ENCODE measurements at places on chromosomes 11 and 22.

GRCh38 chr11:2121227-2122130 is 17.7 kb downstream of the IGF2 start:
- no peak for DNase-seq

DNA sequence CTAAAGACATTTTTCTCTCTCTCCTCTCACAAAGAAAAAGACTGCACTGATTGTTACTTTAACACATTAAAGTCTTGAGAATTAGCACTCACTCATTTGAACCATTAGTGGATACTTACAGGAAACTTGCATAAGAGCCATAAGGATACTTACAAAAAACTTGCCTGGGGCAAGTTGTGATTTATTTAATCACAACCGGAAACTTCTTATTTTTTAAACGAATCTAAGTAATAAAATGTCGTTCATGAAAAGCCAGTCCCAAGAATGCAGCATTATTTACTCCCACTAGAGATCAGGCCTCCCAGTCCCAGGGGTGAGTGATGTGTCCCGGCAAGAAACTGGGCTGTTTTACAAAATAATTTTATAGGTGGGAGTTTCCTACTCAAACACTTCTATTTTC is 59.3 kb upstream of the TTC12 start:
- DNase-seq: peak; percentile 29

GRCh38 chr11:113311536-113311935 is 2.8 kb upstream of the TTC12 start:
- no peak for DNase-seq

- DNase-seq: no peak
Observed at GRCh38 chr11:128471138-128471661, 116.2 kb downstream of the ETS1 start.

GRCh38 chr11:127003260-127003981 is 2.9 kb upstream of the KIRREL3 start:
- no peak for DNase-seq

DNA sequence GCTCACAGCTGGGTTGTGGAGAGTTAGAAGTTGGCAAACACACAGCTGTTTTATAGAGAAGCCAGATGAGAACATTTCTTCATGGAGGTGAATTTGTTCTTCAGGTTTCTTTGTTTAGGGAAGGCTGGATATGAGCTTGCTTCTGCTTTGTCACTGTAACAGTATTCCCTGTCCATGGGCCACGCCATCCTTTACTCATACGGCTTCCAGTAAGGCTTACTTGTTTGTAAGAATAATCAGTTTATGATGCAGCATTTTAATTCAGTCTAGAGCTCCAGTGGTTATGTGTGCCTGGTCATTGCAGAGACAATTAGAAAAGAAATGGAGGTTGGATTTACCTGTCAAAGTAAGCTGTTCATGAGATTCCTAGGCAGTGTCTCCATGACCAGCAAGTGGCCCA is 131.8 kb downstream of the TRIM44 start:
- no peak for DNase-seq

DNA sequence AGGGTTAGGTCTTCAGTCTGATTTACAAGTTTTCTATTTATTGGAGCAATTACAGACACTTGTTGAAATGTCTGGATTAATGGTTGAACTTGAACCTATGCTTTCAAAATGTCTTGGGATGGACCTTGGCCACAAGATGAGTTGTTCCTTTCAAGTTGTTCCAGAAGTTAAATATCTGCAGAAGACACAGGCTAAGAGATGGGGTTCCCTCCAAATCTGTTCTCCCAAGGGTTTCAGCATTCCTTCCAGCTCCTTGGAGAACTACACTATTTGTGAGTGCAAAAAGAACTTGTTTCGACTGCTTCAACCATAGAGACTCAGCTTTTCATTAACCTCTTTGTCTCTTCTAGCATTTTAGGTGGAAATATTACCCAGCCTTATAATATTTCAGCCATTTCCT is 189.0 kb upstream of the BLID start:
- DNase-seq: no peak

GRCh38 chr11:120615391-120615790 is 103.8 kb downstream of the GRIK4 start:
- no peak for DNase-seq

- no peak for DNase-seq
Observed at GRCh38 chr11:44088377-44088776, 7.1 kb upstream of the EXT2 start.

DNA sequence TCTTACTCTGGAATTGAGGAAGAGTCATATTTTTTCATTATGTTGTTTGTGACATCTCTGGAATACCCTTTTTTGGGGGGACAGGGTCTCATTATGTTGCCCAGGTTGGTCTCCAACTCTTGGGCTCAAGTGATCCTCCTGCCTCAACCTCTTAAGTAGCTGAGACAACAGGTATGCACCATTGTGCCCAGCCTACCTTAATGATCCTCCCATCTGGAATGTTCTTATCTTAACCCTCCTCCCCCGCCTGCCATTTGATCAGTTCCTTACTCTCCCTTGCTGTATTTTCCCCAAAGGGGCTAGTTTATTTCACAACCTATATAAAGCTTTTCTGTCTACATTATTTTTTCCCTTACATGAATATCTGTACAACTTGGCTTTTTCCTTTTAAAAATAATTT is 594.7 kb downstream of the METTL15 start:
- no peak for DNase-seq

DNA sequence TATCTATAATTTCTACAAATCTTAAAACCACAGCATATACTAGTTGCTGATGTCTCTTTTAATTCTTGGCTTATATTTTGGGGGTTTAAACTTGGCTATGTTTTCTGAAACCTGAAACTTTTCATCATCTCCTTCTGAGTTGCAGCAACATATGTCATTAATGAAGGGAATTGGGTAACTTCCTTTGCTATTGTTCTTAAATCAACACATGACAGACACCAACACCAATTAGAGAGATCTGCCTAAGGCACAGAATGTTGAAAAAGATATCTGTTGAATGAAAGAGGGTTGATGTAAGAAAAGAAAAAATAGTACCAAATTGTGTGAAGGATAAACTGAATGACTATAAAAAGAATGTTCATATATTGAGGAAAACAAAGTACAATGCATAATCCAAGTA is 10.3 kb upstream of the GAS2 start:
- DNase-seq: no peak

GRCh38 chr11:109077291-109077920 is 344.6 kb upstream of the C11orf87 start:
- DNase-seq: no peak

- DNase-seq: no peak
Observed at GRCh38 chr11:113998574-113998973, 23.7 kb downstream of the HTR3A start.

DNA sequence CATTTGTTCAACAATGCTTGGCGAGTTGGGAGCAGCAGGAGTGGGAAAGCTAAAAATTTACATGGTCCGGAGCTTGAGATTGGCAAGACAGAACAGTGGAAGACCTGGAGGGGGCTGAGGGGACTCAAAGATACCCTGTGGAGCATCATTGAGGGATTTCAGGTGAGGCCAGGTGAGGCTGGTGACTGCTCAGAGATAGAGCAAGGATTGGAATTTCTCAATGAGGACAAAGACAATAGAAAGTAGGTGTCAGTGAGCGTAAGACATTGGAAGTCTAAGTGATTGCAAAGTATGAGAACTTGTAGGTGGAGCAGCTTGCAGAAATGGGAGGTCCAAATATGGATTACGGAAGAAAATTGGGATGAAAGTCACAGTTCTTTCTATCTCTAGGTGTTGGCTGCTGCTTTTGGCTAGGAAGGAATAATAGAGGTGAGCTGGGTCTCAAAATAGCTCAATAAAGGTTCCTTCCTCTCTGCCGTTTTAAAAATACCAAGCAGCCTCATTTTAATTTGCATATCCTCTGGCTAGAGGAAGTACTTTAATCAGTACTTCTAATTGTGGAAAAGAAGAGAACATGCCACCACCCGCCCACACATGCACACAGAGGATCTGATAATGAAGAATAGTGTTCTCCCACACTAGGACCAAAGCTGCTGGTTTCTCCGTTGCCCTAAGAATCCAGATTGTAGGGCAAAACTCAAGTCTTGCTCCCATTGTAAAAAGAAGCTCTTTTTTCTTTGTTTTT is 41.8 kb upstream of the SORL1-AS1 start:
- DNase-seq: no peak

- DNase-seq: no peak
Observed at GRCh38 chr11:43687120-43687791, 6.7 kb downstream of the HSD17B12 start.

- no peak for DNase-seq
Observed at GRCh38 chr22:30201945-30202344, 44.6 kb downstream of the LIF start.

DNA sequence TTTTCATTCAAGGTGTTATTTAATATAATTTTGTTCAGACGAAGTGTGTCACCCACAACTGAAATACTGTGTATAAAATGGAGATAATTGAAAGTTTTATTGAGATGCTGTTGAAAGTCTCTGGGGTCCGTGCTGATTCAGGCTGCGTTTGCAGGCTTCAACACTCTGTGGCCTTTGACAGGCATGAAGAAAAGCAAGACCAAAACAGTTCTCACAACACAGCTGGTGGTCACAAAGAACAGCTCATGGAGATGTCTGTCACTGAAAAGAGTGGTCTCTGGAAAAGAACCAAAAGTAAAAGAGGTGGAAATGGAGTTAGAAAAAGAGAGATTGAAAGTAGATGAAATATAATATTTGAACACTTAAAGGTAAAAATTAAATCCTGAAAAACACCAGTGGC is 9.8 kb upstream of the MPPED2 start:
- DNase-seq: no peak

DNA sequence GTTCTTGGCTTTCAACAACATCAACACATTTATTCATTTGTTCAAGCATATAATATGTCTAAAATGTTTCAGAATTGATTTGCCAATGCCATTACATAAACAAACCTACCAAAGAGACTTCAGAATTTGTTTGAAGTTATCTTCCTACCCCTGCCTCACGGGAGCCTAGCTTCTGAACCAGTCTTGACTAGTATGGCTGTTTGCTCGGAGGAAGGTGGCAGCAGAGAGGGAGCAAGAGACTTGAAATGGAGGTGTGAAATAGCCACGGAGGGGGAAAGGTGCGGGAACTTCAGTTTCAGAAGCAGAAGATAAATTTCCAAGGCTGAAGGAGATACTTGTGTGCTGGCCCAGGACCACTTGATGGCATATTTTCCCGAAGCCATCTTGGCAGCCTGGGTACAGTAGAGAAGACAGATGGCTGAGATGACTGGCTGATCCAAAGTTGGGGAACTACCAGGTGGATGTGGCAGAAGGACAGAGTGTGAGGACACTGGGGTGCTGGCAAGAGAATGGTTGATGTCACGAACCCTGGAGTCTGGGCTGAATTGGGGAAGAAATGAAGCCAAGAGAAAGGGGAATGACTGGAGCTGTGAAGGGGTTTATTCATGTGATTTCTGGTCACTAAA is 14.0 kb upstream of the MTCH2 start:
- no peak for DNase-seq

DNA sequence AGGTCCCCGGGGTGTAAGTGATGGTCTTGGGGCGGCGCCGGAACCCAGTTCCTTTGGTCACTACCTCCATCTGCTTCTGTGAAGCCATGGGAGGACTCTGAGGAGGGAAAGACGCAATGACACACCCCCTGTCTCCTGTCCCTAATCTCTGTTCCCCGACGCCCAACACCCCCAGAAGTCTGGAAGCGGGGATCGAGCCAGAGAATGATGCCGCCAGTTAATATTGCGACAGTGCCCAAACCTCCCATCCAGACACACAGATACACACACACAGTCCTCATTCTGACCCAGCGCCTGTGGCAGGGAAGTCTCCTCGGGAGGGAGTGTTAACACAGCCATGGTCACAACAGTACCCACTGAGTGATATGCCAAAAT is 352 bp downstream of the C22orf23 start:
- DNase-seq: no peak

- no peak for DNase-seq
Observed at GRCh38 chr11:110473706-110474105, 44.0 kb downstream of the FDX1 start.

- DNase-seq: no peak
Observed at GRCh38 chr11:19892876-19893275, 180.2 kb downstream of the NAV2 start.

- DNase-seq: no peak
Observed at GRCh38 chr22:28874811-28875320, 8.5 kb upstream of the ZNRF3 start.

DNA sequence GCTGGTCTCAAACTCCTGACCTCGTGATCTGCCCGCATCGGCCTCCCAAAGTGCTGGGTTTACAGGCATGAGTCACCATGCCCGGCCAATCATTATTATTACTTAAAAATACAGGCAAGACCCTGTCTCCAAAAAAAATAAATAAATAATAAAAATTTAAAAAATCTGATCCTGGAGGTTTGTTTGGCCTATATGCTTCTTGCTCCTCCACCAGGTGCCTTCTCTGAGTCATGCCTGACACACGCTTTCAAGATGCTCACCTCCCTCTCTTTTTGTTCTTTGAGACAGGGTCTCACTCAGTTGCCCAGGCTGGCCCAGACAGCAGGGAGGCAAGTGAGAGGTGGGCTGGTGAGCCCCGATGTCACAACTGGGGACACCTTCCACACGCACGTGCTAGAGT is 13.5 kb downstream of the ZC3H7B start:
- DNase-seq: no peak

GRCh38 chr11:90148900-90149299 is 14.4 kb downstream of the NAALAD2 start:
- DNase-seq: no peak

- peak; percentile 83 for DNase-seq
Observed at GRCh38 chr11:103700622-103701021, 335.8 kb upstream of the DDI1 start.

GRCh38 chr11:108218455-108218854 is 4.0 kb downstream of the NPAT start:
- DNase-seq: no peak

GRCh38 chr11:66388780-66389386 is 17.3 kb upstream of the SLC29A2 start:
- DNase-seq: peak; percentile 34

GRCh38 chr11:119830400-119830799 is 101.4 kb upstream of the NECTIN1 start:
- DNase-seq: no peak

- DNase-seq: no peak
Observed at GRCh38 chr11:129732941-129733340, 82.7 kb upstream of the TMEM45B start.

GRCh38 chr11:71164186-71164585 is 88.2 kb downstream of the SHANK2 start:
- DNase-seq: no peak

DNA sequence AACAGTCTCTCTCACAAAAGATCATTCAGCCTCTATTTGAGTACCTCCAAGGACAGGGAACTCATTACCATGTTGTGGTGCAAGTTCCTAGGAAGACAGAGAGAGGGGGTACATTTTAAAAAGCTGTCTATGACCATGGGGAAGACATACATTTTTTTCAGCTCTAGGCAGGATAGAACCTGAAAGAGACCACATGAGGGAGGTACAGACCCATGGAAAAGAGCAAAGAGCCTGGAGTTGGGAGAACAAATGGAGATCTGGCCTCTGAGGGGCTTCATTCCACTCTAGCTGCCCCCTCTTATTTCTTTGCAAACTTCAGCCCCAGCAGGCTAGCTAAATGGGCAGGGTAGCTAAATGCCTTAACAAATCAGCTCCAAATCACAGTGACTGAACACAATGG is 36.3 kb downstream of the KCNC1 start:
- DNase-seq: no peak

All from GM04504 (cell line).